ENCODE measurements at places on chromosomes 13 and 19. TPM values are rescaled to one million over a fixed set of nuclear protein-coding genes. Genes with fewer than 3 reads are reported as not detected.

The ACP5 gene
- 0.59 TPM for total RNA-seq

The ERFL gene
- total RNA-seq: not detected

The ZSWIM9 gene
- 3.3 TPM for total RNA-seq

The THOP1 gene
- total RNA-seq: 90.5 TPM

The STARD13 gene
- 25.1 TPM for total RNA-seq

The C3 gene
- total RNA-seq: 3.1 TPM

The ZGLP1 gene
- 0.59 TPM for total RNA-seq

The ZNF432 gene
- 21.8 TPM for total RNA-seq

The FBXO27 gene
- 6.4 TPM for total RNA-seq

Measured in smooth muscle cell of the umbilical artery (primary cell).